ENCODE measurements at places on chromosomes 16 and 17.

GRCh38 chr17:41812381-41813151, at the start of gene FKBP10:
FKBP10 (plus strand) TSS chr17:41813004; CDS start chr17:41813035, 31 bp downstream.
- peak; percentile 23 for DNase-seq

DNA sequence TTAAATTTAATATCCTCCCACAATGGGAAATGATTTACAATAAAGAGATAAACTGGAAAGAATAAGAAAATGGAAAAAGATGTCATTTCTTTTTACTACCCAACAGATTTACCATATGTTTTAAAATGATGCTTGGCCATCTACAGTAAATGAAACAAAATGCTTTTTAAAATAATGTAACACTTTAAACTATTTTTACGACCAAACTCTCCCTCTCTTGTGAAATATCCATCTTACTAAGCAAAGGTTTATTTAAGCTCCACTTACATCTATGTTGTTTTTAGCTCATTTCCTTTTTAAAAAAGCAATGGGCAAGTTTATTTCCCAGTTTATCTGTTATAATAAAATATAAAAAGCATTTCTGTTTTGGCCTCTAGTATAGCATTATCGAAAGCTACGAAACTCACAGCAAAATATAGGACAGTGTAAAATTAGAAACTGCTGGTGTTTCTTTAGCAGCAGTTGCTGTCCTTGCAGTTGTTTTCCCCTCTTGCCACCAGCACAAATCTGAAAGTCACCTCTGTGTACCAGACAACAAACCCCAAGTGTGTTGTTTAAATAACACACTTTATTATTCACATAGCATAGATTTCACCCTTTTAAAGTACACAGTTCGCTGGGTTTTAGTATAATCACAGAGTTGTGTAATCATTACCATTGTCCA, 195.1 kb downstream of the CDRT15L2 start:
- DNase-seq, result no peak

DNA sequence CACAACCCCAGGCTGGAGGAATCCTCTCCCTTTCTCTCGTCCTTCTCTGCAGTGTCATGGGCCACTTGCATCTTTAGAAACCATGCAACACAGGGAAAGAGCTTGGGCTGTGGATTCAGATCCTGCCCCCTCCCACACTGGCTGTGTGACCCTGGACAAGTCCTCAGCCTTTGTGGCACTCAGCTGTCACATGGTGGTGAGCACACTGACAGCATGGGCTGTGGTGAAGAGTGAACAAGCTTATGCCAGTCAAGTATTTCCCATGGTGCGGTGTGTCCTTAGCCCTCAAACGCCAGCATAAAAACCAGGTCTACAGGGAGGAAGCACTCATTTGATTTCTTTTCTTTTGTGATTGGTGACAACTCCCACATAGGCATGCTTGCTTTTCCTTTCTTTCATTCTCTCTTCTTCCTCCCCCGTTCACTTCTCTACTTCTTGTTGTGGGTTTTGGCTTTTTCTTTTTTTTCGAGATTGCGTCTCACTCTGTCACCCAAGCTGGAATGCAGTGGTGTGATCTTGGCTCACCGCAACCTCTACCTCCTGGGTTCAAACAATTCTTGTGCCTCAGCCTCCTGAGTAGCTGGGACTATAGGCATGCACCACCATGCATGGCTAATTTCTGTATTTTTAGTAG, 314.2 kb downstream of the CPPED1 start:
- DNase-seq, result no peak

DNA sequence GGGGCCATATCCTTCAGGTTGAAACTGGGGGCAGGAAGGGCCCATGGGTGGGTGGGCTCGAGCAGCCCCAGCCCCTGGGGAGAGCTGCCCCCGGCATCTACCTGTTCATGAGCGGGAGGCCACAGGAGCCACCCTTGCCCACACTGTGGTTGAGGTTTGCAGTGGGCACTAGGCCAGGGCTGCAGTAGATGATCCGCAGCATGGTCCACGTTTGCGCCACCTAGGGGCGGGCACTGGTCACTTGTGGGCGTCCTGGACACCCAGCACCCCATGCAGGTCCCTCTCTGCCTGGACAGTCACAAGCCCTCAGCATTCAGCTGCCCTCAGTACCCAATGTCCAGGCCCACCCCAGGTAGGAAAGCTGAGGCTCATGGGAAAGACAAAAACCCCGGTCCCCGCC, 1.8 kb upstream of the JMJD8 start:
- DNase-seq, result no peak

GRCh38 chr17:82831041-82831817, 8.6 kb downstream of the ZNF750 start:
- no peak for DNase-seq

- no peak for DNase-seq
Measured at GRCh38 chr17:4161967-4162305, 18.9 kb downstream of the CYB5D2 start.

GRCh38 chr17:27264068-27264812, 29.7 kb upstream of the WSB1 start:
- DNase-seq, result no peak

DNA sequence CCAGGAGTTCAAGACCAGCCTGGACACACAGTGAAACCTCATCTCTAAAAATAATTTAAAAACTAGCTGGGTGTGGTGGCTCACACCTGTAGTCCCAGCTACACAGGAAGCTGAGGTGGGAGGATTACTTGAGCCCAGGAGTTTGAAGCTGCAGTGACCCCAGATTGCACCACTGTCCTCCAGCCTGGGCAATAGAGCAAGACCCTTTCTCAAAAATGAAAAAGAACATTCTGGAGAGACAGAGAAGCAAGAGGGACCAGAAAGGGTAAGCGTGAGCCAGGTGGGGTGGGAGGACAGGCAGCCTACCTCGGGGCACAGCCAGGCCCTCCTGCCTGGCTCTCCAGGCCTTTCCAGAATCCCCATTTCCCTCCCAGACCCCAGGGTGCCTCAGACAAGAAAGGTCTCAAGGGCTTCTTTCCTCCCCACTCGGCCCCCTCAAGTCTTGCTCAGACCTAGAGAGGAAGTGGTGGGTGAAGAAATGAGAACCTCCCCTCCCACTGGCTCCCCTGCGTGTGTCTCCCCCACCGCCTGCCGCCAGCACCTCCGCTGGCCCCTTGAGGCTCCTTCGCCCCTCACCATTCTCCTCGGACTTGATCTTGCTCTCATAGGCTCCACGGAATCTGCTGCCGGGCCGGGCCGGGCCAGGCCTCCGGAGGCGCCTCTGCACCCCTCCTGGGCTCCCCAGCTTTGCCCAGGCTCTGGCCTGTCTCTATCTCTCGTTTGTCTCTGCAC, 503 bp downstream of the C16orf54 start:
- DNase-seq, result peak; percentile 64

GRCh38 chr16:25542306-25542705, 149.5 kb upstream of the HS3ST4 start:
- no peak for DNase-seq

DNA sequence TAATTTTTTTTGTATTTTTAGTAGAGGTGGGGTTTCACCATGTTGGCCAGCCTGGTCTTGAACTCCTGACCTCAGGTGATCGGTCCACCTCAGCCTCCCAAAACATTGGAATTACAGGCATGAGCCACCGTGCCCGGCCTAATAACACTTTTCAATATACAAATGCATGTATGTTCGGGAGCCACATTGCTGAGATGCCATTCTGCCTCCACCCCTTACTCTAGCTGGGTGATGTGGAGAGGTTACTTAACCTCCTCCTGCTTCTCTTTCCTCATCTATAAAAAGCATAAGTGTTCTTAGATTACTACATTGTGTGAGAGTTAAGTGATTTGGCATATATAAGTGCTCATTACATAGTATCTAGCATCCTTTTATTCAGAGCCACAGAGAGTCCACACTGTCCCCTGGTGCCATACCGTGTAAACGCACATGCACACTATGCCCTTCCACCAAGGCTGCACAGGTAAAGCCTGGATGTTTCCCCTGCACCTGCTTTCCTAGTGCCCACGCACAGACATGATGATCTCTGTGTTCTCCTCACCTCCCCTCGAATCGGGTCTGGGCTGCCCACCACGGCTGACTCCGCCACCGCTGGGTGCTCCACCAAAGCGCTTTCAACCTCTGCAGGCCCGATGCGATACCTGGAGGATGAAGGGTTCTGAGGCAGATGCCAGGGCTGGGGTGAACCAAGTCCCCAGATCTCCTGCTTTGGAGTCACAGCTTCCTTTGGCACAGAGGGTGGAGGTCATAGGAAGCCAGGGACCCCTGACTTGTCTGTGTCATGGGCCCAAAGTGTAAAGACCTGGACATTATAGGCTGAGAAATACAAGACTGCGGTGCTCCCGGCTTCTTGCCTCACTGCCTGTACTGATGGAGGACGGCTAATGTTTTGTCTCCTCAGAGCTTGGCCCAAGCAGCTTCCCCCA, 49.0 kb upstream of the ACSM2B start:
- no peak for DNase-seq

DNA sequence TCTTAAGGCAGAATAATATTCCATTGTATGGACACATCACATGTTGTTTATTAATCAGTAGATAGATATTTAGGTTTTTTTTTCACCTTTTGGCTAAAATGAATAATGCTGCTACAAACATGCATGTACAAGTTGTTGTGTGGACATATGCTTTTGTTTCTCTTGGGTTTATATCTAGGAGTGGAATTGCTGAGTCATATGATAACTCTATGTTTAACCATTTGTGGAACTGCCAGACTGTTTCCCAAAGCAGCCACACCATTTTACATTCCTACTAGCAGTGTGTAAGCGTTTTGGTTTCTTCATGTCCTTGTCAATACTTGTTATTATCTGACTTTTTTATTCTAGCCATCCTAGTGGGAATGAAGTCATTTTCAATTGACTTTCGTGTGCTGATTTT, 21.3 kb downstream of the CYLD start:
- DNase-seq, result no peak

DNA sequence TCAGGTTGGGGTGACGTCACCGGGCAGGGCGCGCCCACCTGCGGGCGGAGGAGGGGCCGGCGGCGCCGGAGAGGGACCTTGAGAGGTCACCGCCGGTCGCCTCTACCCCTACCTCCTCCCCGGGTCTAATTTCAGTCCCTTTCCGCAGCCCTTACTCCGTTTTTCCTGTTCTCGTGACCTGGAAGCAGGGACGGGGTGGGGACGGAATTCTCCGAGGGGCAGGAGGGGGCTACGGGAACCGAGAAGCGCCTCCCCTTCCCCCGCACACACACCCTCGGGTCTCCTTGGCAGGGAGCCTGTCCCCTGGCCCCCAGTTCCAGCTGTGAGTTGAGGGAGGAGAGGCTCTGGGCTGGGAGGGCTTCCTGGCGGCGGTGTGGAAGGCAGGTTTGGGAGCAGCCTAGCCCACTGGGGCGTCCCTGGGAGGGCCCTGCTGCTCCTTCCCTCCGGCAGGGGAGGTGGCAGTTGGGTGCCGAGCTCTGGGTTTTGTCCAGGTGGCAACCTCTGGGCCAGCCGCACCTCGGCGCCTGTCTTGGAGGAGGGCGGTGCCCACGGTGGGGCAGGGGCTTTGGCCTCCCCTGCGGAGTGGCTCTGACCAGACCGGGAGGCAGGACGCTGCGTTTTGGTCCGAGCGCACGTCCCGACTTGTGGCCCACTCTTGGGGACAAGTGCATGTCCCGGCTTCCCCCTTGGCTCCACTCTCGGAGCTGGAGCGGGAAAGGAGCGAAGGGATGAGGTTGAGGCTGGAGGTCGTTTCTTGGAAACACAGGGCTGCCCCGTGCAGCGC, 773 bp downstream of the SYNGR3 start:
- no peak for DNase-seq

DNA sequence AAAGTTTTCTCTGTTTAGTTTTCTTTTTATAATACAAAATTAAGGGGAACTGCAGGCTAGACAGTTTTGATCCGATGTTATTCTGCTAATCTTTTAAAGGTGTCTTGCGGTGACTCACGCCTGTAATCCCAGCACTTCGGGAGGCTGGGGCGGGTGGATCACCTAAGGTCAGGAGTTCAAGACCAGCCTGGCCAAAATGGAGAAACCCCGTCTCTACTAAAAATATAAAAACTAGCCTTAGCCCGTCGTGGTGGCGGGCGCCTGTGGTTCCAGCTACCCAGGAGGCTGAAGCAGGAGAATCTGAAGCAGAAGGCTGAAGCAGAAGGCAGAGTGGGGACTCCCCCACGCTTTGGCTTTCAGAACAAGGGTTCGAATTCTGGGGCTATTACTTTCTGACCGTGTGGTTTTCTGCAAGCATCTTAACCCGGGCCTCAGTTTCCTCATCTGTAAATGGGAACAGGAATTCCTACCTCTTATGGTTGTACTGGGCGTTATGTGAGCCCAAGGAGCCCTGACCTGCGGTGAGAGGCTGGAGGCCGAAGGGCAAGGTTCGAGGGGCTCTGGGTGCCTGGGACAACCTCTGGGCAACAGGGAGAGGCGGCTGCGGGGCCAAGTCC, 1.2 kb upstream of the KATNB1 start:
- DNase-seq, result no peak

DNA sequence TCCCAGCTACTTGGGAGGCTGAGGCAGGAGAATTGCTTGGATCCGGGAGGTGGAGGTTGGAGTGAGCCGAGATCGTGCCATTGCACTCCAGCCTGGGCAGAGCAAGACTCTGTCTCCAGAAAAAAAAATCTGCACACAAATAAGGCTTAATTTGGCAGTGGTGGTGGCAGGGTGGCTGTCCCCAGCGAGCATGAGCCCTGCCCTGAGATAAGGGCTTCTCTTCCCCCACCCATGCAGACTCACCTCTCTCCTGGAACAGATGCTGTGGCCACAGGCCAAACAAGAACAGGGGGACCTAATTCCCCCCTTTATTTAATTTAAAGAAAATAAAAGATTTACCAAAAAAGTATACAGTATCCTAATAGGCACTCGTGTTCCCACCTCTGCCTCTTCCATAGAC, 157.2 kb downstream of the RAB11FIP4 start:
- no peak for DNase-seq

- no peak for DNase-seq
Measured at GRCh38 chr16:15526097-15526496, 91.7 kb downstream of the BMERB1 start.

- no peak for DNase-seq
Measured at GRCh38 chr16:57759541-57760356, 24.2 kb downstream of the KATNB1 start.

GRCh38 chr17:18247613-18248001, 10.9 kb downstream of the FLII start:
- DNase-seq, result no peak

- no peak for DNase-seq
Measured at GRCh38 chr16:3292604-3293003, 9.3 kb downstream of the ZNF263 start.

DNA sequence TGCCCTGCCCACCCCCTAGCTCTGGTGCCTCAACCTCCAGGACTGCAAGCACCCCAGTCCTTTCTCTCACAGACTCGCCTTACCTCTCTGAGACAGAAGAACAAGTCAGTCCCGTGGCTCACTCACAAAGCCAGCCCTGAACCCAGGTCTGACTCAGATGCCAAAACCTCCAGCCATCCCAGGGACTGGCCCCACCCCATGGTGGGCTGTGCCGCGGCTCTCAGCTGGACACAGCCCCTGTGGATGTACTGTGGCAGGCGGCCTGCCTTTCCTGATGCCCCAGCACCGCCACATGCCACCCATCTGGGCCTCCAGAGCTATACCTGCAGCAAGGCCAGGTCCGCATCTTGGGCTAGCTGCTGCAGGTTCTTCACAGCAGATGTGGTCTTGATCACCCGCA, 19.8 kb downstream of the MPG start:
- no peak for DNase-seq

DNA sequence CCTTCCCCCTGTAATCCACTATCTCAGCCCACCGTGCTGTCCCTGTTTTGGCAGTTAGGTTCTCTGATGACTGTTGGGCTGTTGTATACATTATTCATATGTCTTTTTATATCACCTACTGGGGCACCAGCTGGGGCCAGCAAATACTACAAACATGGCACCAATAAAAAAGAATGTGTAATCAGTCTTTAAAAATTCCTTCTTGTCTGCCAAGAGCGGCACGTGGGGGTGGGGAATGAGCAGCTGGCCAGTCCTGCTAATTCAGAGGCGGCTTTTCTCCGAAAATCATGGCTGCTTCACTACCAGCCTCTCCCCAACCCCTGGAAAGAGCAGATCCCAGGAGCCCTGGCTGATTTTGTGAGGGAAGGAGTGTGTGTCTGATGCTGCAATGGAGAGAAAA, 77.7 kb upstream of the EEF2KMT start:
- no peak for DNase-seq
